ENCODE measurements at places on chromosomes 3 and 15.

DNA sequence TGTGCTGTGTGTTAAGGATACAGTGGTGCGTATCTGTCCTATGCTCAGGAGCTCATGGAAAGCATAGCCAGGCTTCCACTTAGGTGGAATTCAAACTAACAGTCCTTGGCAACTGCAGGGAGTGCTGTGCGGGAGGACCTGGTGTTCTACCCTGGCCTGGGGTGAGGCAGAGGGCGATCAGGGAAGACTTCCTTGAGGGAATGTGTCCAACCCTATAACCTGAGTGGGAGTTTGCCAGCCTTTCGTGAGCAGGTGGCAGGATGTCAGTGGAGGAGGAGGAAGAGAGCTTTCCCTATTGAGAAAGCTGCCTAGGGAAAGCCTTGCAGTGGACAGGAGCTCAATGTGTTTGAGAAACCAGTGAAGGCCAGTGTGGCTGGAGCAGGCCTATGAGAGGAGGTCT lies 271.1 kb upstream of the C2CD4B start:
- DNase-seq, result no peak

- DNase-seq, result no peak
These were observed 40.6 kb downstream of the LINGO1 start for GRCh38 chr15:77591968-77592613.

- no peak for DNase-seq
These were observed 4.9 kb downstream of the MGLL start for GRCh38 chr3:127817406-127817841.

GRCh38 chr15:48317221-48317620 lies 14.0 kb upstream of the DUT start:
- DNase-seq, result no peak

DNA sequence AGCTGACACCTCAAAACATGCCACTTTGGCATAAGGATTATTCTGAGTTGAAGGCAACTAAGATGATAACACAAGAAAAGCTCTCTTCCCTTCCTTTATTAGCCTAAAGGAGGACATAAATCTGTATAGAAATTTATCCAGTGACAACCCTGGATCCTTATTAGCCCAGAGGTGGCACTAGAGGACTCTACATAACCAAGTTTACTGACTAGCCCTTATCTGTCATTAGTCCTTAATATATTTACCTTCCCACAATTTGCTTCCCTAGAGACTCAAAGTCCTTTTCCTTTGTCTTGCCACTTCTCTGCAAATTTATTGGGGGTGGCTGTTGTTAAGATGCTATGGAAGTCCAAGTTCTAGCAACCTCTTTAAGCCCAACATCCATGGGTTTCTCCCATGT lies 26.7 kb downstream of the CEP70 start:
- no peak for DNase-seq

- no peak for DNase-seq
These were observed 16.0 kb upstream of the TNFSF10 start for GRCh38 chr3:172539273-172539672.

DNA sequence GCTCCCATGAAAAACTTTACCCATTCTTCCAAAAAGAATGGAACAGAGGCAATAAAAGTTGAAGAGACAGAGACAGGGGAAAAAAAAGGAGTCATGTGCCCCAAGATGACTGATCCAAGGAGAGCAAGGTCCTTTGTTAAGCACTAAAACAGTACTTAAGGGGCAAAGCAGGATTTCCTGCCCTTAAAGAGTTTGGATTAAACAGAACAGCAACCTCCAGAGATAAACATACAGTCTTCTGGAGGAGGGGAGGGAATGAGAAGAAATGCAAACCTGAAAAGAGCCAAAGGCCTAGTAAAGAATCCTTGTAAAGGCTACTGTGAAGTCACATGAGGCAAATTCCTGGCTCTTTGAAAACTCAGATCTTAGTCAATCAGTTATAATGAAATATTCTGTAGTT lies 38.2 kb downstream of the SHQ1 start:
- DNase-seq, result no peak

- no peak for DNase-seq
These were observed 118.3 kb upstream of the FOXB1 start for GRCh38 chr15:59885832-59886231.

- no peak for DNase-seq
These were observed 29.4 kb downstream of the EOGT start for GRCh38 chr3:68984011-68984530.

DNA sequence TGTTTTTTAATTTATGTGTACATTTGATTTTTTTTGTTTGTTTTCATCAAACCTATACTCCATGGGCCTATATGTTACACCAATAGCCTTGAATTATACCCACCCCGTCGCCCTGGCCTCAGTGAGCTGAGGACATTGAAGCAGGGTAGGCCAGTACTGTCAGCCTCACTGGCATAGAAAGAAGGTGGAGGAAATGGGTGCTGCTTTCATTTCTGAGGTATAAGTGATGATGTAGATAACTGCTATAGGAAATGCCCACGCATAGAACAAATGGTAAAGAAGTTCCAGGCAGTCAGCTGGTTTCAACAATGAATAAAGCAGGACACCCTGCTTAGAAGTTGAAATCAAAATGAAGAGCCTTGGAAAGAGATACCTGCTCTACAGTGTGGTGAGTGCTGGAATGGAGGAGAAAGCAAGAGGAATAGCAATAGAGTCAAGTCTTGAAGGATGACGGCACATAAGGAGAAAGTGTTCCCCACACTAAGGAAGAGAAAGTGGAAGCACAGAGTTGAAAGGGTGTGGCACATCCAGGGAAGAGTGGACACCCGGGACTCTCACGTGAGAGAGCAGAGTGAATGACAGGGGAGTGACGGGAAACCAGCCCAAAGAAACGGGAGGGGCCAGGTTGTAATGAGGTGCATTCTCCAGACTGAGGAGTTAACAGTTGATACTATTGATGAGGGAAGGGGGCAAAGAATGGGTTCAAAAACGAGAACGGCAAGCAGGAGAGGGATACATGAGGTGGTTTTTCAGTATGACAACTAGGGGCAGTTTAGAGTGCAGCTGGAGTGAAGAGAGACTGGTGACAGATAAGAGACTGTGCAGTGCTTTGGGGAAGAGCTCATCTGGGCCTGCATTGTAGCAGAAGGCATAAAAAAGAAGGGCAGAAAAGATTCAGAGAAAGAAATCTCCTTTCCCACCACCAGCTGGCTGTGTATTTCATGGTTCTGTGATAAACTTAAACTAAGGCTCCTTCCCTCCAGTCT lies 70.5 kb downstream of the KLHL25 start:
- no peak for DNase-seq

- DNase-seq, result no peak
These were observed 3.6 kb downstream of the RPS17 start for GRCh38 chr15:82536409-82537350.

DNA sequence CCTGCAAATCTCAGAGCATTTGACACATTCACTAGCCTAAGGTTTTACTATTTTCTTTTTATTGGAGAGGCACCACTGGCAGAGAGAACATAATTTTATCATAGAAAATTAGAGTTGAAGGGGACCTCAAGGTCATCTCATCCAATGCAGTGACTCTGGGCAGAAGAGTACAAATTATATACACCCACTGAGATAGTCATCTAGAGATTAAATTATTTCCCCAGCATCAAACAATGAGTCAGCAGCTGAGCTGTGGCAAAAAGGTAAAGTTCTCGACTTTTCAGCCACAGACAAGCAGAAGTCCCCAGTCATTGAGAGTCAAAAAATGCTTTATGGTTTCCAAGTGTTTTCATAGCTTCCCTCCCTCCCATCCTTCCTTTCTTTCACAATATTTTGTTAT lies 39.3 kb upstream of the SEMA6D start:
- DNase-seq, result no peak

- DNase-seq, result no peak
These were observed 353.6 kb downstream of the CLSTN2 start for GRCh38 chr3:140288595-140288994.

DNA sequence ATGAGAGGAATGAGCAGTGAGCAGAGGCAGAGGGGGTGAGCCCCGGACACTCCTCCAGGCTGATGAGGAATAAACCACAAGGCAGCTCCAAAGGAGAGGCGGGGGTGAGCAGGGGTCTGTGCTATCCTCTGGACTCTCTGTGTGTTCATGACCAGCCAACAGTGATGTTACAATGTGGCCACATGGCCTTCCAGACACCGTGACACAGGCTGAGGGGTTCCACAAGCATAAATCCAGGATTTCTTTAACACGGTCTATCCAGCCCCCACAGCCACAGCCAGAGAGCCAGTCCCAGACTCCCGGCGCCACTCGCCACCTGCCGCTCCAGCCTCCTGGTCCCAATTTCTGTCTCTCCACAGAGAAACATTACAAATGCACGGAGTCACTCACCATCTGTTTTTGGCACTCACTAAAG lies 24.4 kb downstream of the XXYLT1 start:
- no peak for DNase-seq

DNA sequence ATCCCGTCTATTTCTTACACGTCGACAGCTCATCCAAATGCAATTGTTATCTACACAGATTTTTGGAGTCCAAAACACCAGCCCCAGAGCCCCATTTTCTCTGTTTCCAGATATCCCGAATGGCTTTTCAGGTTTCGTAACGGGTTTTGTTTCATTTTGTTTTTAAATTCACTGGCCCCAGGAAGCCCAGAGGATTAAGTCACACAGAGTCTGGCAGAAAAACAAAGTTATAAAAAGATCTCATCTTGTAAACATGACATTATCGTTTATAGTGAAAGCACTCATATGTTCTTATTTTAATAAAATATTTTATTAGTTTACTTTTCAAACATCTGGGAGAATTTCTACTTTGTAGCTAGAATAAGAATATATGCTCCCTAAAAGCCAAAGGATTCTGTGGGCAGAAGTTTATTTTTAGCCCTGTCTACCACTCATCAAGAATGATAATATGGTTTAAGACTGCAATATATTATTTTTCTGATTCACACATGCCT lies 149.3 kb upstream of the SLC2A2 start:
- no peak for DNase-seq

GRCh38 chr15:79433276-79433990 lies 1.3 kb downstream of the MINAR1 start:
- DNase-seq, result no peak

DNA sequence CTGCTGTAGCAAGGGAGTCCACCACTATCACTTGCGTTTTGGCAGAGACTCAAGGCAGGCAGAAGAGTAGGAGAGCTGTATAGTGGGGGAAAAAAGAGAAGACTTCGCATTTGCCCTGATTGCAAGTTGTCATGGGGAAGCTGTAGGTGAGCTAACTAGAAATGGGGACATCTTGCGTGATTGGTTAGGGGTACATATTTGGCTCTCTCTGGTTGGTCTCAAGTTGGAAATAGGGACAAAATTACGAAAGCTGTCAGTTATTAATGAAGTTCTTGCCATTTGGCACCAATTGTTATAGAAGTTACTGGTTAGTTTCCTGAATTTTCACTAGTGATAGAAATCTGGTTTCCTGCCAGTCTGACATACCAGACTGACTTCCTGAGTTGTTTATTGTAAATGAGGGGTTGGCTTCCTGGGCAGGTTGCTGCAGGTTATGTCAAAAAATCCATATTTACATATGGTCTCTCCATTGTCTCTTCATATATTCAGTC lies 8.2 kb upstream of the SENP7 start:
- DNase-seq, result no peak

- no peak for DNase-seq
These were observed 124.5 kb upstream of the TBL1XR1 start for GRCh38 chr3:177321819-177322218.

GRCh38 chr3:77320514-77320913 lies 280.6 kb downstream of the ROBO2 start:
- DNase-seq, result no peak

GRCh38 chr3:124862006-124862405 lies 25.2 kb downstream of the ITGB5 start:
- DNase-seq, result no peak

- DNase-seq, result no peak
These were observed 77.7 kb upstream of the NUDT16 start for GRCh38 chr3:131303848-131304247.

GRCh38 chr15:48096355-48096786 lies 24.4 kb upstream of the SLC24A5 start:
- no peak for DNase-seq

- no peak for DNase-seq
These were observed 363 bp downstream of the EMC3 start for GRCh38 chr3:9986230-9986725.

GRCh38 chr3:66489581-66489980 lies 11.2 kb downstream of the LRIG1 start:
- DNase-seq, result no peak

DNA sequence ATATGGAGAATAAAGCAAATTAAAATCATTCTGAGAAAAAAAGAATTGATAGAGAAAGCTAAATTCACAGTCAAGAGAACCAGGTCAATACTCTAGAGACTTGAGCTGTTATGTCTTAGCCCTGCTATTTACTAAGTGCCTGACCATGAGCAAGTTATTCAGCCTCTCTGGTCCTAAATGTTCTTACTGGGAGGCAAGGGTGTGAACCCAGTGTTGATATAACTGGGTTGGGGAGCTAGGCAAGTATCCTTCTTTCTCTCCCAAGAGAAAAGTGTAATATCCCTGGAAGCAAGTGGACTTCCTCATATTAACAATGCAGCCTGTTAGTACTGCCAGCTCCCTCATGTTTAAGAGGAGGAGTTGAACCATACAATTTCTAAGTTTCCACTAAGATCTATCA lies 488.9 kb upstream of the RASGRP1 start:
- DNase-seq, result no peak

DNA sequence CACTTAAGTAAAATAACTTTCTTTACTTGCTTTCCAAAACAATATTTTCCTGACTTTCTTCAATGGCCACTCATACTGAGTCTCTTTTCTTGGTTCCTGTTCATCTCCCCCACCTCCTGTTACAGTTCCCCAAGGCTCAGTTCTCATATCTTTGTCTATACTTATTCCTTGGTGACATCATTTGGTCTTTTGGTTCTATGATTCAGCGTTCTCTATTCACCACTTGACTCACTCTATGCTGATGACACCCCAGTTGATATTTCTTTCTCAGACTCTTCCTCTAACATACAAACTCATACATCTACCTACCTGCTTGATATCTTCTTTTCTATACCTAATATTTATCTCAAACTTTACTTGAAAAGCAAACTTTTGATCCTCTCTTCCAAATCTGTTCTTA lies 85.0 kb upstream of the P3H2 start:
- DNase-seq, result no peak

- DNase-seq, result no peak
These were observed 51.4 kb downstream of the SEMA6D start for GRCh38 chr15:47768735-47769134.

DNA sequence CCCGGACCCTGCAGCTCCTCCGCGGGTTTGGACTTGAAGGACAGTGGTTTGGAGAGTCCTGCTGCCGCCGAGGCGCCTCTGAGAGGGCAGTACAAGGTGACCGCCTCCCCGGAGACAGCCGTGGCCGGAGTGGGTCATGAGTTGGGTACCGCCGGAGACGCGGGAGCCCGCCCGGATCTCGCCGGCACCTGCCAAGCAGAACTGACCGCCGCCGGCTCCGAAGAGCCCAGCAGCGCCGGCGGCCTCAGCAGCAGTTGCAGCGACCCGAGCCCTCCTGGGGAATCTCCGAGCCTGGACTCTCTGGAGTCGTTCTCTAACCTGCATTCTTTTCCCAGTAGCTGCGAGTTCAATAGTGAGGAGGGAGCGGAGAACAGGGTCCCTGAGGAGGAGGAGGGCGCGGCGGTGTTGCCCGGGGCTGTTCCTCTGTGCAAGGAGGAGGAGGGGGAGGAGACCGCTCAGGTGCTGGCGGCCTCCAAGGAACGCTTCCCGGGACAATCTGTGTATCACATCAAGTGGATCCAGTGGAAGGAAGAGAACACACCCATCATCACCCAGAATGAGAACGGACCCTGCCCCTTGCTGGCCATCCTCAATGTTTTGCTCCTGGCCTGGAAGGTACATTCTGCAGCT lies 634 bp downstream of the MINDY2 start:
- DNase-seq, result peak; percentile 58

Measured in left hindlimb (tissue), 1 donor.